Ureter (tissue), 1 donor: ENCODE measurements at places on chromosomes 1 and 21. TPM values are rescaled to one million over a fixed set of nuclear protein-coding genes. Genes with fewer than 3 reads are reported as not detected.

- DNase-seq: no peak
Observed at GRCh38 chr21:24737296-24737850, 869.9 kb downstream of the MRPL39 start.

DNA sequence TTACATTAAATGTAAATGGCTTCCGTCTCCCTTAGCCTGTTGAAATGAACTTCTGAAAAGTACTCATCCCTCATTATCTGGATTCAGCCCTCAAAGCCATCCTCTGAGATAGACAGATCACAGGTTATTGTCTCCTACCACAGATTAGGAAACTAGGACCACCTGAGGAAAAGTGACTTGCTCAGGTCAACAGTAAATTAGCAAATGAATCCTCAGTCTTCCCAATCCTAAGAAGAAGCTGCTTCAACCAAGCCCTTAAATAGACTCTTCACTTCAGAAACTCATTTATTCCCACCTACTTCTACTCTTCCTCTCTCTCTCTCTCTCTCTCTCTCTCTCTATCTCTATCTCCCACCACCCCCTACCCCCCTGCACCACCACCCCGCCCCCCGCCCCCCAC lies 152.3 kb downstream of the DMRTA2 start:
- DNase-seq: no peak

- no peak for DNase-seq
Observed at GRCh38 chr1:240784776-240785175, 172.8 kb upstream of the GREM2 start.

NEGR1 gene
- total RNA-seq: 10.0 TPM

GRCh38 chr1:42035830-42036604 lies 117.2 kb upstream of the GUCA2B start:
- peak; percentile 98 for DNase-seq

DNA sequence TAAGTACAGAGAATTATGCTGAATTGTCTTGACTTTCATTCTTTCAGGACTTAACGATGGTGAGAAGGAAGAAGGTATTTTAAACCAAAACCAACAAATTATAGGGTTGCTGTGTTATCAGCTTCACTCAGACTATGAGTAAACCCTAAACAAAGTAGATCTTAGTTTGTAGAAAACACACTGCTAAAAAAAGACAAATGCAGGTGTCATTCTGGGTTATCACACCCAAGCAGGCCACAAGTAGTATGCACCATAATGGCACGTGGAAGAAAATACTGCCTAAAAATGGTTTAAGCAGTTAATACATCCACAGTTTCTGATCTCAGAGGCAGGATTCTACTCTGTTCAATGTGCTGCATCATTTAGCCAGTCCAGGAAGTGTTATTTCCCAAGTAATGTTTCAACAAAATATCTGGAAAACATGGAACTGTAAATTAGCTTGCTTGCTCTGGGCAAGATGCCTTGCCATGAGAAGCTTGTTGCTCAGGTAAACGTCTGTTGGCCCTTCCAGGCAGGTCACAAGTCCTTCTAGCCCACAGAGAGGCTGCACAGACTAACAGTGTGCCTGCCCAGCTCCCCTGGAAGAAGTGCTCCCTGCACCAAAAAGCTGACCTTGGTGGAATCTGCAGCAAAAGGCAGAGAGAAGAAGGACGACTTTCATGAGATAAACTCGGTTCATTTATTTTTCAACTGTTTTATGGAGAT lies 4.1 kb downstream of the DIPK1A start:
- DNase-seq: no peak

SLC44A5 gene
- 0.29 TPM for total RNA-seq

DNA sequence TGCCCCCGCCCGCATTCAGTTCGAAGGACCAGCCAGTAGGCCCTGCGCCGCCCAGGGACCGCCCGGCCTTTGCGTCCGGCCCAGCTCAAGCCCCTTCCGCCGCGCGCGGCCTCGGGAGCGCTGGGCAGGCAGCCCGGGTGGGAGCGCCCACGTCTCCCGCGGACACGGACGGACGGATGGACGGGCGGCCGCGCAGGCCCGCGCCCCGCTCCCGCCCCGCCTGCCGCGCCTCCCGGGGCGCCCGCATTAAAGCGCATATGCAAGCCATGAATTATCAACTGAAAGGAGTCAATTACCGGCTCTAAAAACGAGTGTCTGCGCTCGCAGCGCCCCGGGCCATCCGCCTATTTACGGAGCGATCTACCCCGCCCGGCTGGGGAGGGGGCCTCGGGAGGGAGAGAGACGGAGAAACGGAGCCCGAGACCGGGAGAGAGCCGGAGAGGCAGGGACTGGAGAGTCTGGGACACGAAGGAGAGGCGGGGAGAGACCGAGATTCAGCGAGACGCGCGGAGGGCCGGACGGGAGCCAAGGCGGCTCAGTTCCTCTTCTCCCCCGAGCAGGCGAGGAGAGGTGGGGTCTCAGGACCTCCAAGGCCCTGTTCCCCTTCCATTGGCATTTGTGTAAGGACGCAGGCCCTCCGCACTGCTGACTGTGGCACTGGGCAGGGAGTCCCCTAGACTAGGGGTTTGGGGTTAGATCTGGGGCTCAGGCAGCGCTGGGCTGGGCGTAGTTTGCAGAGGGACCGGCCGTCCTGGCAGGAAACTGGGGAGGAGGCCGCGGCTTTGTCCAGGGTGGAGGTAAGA lies 41.3 kb upstream of the DMBX1 start:
- no peak for DNase-seq

GRCh38 chr1:214970016-214970415 lies 112.5 kb upstream of the KCNK2 start:
- no peak for DNase-seq

DNA sequence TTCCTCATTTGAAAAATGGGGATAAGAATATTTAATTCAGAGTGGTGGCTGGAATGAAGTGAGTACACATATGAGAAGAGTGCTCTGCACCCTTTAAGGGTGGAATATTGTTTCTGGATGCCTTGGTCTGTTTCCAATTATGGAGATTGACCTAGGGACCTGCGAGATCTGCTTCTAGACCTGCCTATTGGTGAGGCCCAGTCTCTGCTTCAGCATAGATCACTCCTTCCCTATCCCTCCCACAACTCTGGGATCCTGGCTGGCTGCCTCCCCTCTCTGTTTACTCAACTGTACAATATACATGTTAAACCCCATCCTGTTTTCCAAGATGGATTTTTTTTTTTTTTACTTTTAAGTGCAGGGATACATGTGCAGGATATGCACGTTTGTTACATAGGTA lies 6.4 kb upstream of the LDLRAD1 start:
- DNase-seq: no peak

DNA sequence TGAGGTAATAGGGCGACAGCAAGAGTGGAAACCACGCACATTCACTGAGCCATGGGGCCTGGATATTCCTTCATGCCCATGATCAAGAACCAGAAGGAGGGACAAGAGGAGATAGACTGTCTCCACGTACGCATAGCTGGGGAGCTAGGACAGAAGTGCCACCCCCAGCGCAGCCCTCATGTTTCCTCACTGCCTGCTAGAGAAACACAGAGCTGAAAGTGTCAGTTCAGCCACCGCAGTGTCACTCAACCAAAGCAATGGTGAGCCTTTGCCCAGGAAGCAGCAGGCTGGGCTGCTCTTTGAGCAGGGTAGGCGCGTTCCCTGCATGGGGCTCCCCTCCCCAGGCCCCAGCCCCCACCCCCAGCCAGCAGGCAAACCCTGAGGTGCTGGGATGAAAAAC lies 68.5 kb downstream of the STUM start:
- DNase-seq: no peak

- DNase-seq: no peak
Observed at GRCh38 chr1:225613006-225613405, 39.9 kb downstream of the ENAH start.

CYYR1 gene
- 27.6 TPM for total RNA-seq

DNA sequence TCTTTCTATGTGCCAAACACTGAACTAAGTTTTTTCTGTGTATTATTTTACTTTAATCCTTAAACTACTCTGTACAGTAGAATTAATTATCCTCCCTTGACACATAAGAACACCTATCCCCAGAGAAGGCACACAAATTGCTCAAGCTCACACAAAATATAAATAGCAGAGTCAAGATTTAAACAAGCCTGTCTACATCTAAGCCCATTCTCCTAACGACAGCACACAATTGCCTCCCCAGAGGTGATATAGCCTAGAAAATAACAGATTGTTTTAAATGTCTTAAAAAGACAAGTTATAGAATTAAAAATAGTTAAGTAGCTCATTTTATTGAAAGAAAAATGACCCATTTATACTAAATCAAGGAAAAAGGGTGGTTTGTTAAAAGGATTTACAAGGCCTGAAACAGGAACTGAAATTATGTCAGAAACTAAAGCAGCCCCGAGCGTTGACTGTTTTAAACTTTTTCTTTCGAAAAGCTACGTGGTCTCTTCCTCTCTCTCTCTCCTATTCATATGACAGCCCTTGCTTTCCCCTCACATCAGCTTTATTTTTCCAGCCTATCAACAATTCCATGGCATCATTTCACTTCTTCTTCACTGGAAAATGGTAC lies 30.5 kb downstream of the TNFSF18 start:
- DNase-seq: no peak

GRCh38 chr1:59163268-59164092 lies 133.4 kb upstream of the FGGY start:
- no peak for DNase-seq

CYP4A11 gene
- total RNA-seq: not detected

GRCh38 chr21:44572959-44573583 lies 458 bp upstream of the KRTAP10-4 start:
- no peak for DNase-seq

PFDN2 gene
- total RNA-seq: 39.2 TPM

ZNF695 gene
- not detected for total RNA-seq

TMEM50A gene
- total RNA-seq: 71.4 TPM

NBPF10 gene
- total RNA-seq: 4.2 TPM

- DNase-seq: no peak
Observed at GRCh38 chr1:230636575-230637148, 5.6 kb upstream of the COG2 start.

DNA sequence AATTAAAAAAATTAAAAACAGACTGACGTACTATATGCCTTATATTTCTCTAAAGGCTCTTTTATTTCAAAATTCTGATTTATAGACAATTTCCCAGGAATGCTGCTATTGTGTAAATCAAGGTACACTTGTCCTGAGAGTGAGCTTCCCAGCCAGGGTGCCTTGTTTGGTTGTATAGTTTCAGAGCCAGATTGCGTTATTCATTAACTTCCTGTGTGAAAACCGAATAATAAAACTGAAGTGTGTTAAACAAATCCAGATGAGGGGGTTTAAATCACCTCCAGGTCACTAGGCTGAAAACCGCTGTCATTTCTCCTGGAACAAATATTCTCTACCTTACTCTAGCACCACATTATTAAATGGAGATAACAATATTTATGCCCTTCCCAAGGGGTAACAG lies 68.7 kb downstream of the LMX1A start:
- DNase-seq: no peak

TESK2 gene
- 12.3 TPM for total RNA-seq

MRPS6 gene
- 43.5 TPM for total RNA-seq

DNA sequence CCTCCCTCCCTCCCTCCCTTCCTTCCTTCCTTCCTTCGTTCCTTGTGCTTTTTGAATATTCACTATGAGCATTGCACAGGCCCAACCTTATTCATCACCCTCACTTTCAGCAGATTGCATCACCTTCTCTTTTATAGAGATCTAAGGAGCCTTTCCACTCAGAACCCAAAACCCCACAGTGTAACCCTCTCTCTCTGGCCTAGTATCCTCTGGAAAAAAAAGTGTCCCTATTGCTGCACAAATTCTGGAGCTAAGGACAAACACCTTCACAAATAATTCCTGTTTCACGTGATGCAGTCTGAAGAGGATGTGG lies 25.6 kb downstream of the OR10J5 start:
- no peak for DNase-seq

DNA sequence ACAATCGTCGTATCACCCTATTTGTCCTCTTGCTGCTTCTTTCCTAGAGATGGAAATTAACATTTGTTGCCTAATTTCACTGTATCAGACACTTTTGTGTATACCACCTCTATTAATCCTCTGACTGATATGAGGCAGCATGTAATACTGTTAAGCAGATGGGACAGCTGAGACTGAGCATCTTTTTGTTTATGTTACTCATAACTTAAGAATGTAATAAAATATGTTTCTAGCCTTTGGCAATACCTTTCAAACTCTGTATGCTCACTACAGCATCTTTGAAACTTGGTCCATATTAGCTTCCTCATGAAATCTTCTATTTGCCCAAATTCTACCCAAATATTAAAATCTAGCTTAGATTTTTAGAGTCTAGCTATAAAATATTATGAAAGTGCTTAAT lies 2.3 kb downstream of the OR14K1 start:
- DNase-seq: no peak

- no peak for DNase-seq
Observed at GRCh38 chr21:25462517-25462971, 144.7 kb downstream of the MRPL39 start.

DENND2C gene
- 8.4 TPM for total RNA-seq

- DNase-seq: no peak
Observed at GRCh38 chr1:16903458-16903796, 7.6 kb downstream of the RNU1-2 start.

DNA sequence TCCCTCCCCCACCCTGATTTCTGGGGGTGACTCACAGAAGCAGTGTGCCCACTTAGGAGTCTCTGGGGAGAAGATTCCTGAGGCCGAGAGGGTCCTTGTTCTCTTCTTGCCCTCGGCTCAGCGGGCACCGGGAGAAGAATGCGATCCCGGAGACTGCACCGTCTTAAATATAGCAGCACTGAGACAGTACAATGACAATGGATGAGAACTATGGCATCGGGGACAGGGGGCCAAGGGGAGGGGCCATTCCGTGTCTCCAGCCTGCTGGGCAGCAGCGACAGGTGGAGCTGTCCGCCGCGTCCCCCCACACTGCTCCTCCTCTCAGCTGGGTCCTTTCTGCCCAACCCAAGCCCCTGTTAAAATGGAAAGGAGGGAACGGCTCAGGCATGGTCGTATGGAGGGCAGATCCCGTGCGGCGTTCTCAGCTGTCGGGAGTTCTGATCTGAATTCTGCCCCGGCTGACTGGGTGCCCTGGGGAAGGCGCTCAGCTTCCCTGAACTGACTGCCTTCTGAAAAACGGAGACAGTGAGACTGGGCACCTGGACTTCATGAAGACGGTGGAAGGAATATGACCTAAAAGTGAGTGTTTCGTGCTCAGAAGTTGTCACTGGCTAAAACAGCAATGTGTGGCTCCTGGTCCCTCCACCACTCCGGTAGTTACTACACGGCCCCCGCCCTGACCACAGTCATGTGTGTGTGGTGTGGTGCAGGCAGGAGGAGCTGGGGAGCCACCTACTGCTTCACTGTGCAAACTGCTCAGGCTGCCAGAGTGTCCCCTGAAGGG lies at the start of gene MYOM3:
Gene MYOM3, minus strand, starts transcription at position 140 of the 784 bp plus-strand sequence. CDS start 3,499 bp downstream, outside the sequence.
- peak; percentile 80 for DNase-seq

- DNase-seq: no peak
Observed at GRCh38 chr1:232211149-232211548, 418.8 kb downstream of the SIPA1L2 start.

DNA sequence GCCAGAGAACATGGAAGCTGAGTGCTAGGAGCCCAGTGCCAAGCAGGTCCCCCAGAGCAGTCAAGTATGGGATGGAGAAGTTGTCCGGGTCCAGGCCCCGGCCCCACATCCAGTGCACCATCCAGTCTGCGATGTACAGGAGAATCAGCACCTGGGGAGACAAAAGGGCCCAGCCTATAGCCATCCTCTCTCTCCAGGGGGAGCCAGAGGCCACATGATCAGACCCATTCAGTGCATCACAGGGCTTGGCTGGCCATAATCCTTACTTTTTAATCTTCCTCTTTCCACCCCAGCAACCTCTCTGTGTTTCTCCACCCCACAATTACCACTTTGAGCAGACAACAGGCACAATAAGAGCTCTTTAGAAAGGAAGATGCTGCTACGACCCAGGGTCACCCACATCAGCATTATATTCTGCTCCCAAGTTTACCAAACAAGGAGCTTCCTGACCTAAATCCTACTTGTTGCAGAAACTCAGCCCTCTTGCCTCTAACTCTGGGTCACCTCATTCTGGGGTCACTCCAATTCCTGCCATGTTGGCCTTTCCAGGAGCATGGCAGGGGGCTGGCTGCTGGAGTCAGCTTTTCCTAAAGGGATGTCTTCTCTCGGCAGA lies 16.4 kb upstream of the RAB29 start:
- DNase-seq: peak; percentile 68
